Naive thymus-derived CD8-positive, alpha-beta T cell (primary cell): ENCODE measurements at places on chromosomes 6 and 20.

DNA sequence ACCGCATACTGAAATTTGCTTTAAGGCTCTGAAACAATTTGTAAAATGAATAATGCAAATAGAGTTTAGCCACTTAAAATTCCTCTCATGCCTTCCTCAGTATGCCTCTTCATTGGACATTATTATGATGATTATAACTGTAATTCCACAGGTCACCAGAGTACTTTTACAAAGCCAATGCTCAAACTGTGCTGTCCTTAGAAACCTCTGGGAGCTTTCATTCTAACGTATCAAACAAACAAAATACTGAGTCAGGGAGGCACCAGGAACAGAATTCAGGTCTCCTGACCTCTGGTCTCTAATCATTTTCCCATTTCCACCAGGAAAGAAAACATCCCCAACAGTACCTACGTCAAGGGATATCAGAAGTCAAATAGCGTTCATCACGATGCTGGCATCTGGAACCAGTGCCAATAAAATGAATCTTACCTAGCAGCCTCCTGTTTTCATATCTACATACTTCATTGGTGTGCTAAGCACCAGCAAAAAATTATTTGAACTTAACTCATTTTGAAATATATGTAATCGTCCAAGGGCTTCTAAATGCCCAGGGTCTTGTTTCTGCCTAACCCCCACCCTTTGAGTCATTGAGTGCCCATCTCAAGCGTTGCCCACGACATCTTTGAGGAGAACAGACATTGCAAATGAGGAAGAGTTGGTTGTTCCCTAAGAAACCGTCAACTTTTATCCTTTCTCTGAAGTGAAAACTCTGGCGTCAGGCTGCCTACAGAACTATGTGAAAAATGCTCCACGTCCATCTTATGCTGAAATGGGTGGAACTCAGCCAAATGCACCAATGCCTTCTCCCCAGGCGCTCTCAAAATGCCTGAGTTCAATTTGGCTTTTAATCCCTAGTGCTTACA lies 37.9 kb downstream of the NEDD9 start:
- no peaks in the 10 kb centered on the region for H3K27me3 ChIP-seq
- peaks cover 13% of the 10 kb centered on the region for H3K4me1 ChIP-seq
- no peak overlapping the region for H3K4me3 ChIP-seq

DNA sequence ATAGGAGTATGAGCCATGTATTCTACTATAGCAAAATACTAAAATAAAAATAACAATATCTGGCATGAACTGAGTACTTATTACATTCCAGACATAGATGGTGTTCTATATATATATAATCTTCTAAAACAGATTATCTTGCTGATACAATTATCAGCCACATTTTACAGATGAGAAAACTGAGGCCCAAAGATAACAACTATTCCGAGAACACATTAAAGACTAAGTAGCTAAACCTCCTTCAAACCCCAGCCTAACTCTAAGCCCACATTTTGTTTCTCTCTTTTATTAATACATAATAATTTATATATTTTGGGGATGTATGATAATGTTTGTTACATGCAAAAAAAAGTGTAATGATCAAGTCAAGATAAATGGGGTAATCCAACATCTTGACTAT lies 98.7 kb upstream of the RUNX2 start:
- peaks cover 4% of the 10 kb centered on the region for H3K36me3 ChIP-seq
- no peaks in the 10 kb centered on the region for H3K27me3 ChIP-seq
- H3K4me1 ChIP-seq, result no peaks in the 10 kb centered on the region
- no peak overlapping the region for H3K4me3 ChIP-seq
- no peak for DNase-seq
- H3K27ac ChIP-seq, result no peak overlapping the region

DNA sequence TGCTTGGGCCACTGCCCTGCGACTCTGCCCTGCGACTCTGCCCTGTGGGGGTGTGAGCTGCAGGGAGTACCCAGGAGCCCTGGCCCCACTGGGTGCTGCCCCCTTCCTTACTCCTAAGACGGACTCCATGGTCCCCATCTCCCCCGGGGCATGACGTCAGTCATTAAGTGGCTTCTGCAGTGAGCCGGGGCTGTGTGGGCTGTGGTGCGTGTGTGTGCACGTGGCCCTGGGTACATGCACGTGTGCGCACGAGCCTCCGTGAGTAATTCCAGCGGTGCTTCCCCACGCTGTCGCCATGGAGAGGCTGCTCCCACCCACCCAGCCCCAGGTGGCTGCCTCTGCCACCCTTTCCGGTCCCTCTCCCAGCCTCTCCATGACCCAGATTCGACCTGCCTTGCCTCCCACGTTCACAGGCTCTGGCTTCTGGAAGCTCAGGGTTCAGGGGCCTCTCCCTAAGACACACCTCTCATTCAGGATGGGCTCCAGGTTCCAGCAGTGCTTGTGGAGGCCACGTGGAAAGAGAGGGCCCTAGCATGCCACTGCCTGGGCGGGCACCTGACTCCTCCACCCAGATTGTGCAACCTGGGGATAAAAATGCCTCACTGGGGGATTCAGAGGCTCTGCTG lies 88.3 kb downstream of the DLGAP4 start:
- no peaks in the 10 kb centered on the region for H3K36me3 ChIP-seq
- H3K4me1 ChIP-seq, result no peaks in the 10 kb centered on the region
- no peak overlapping the region for H3K27ac ChIP-seq
- no peak overlapping the region for H3K4me3 ChIP-seq
- peaks cover 23% of the 10 kb centered on the region for H3K27me3 ChIP-seq

GRCh38 chr6:122322824-122323223 lies 76.6 kb upstream of the HSF2 start:
- no peaks in the 10 kb centered on the region for H3K36me3 ChIP-seq
- H3K27ac ChIP-seq, result peak overlapping the region; percentile 83
- peak overlapping the region; percentile 92 for H3K4me3 ChIP-seq
- no peaks in the 10 kb centered on the region for H3K27me3 ChIP-seq

- H3K27me3 ChIP-seq, result peaks cover 31% of the 10 kb centered on the region
- DNase-seq, result no peak
- no peaks in the 10 kb centered on the region for H3K4me1 ChIP-seq
These were observed 38.2 kb upstream of the NKX2-4 start for GRCh38 chr20:21435576-21435975.

DNA sequence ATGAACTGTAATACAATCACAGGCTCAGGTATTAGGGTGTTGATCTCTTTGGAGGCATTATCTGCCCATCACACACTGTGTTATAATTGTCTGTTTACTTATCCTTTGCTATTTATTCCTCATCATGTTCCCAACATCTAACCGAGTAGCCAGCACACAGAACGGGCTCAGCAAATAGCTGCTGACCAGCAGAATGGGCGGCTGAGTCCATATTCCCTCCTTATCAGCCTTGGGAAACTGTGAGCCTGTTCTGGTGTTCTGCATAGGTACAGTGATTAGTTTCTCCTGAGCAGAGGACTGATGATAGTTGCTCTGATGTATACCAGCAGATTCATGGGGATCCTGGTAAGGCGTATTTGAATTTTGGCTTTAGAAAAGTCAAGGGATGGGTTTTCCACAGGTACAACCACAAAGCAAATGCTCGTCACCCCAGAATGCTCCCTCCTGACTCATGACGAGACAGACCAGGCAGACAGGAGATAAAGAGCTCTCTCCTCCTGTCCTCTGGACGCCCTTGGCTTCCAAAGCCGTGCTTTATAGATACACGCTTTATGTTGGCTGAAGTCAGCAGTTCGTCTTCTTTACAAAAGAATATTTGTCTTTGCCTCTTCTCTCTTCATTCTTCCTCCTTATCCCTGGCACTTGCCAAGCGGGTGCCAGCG lies 166.7 kb downstream of the TTLL2 start:
- H3K27me3 ChIP-seq, result peaks cover 3% of the 10 kb centered on the region
- no peak overlapping the region for H3K4me3 ChIP-seq
- H3K27ac ChIP-seq, result no peak overlapping the region

- H3K27ac ChIP-seq, result no peak overlapping the region
- H3K4me1 ChIP-seq, result no peaks in the 10 kb centered on the region
- H3K36me3 ChIP-seq, result no peaks in the 10 kb centered on the region
- DNase-seq, result no peak
These were observed 7.1 kb downstream of the ELOVL2 start for GRCh38 chr6:11036977-11037430.

- peaks cover under 1% of the 10 kb centered on the region for H3K27me3 ChIP-seq
- H3K36me3 ChIP-seq, result no peaks in the 10 kb centered on the region
- H3K27ac ChIP-seq, result no peak overlapping the region
- no peaks in the 10 kb centered on the region for H3K4me1 ChIP-seq
These were observed 287.0 kb downstream of the CLIC5 start for GRCh38 chr6:45728674-45729073.

GRCh38 chr6:105402090-105402938 lies 568 bp downstream of the PREP start:
- DNase-seq, result peak; percentile 5
- H3K27me3 ChIP-seq, result peaks cover 3% of the 10 kb centered on the region
- peaks cover 59% of the 10 kb centered on the region for H3K4me1 ChIP-seq
- H3K4me3 ChIP-seq, result peak overlapping the region; percentile 79
- peak overlapping the region; percentile 60 for H3K27ac ChIP-seq

GRCh38 chr6:116580198-116580597 lies 8.9 kb downstream of the RWDD1 start:
- H3K36me3 ChIP-seq, result no peaks in the 10 kb centered on the region
- H3K27me3 ChIP-seq, result no peaks in the 10 kb centered on the region
- no peak overlapping the region for H3K4me3 ChIP-seq

DNA sequence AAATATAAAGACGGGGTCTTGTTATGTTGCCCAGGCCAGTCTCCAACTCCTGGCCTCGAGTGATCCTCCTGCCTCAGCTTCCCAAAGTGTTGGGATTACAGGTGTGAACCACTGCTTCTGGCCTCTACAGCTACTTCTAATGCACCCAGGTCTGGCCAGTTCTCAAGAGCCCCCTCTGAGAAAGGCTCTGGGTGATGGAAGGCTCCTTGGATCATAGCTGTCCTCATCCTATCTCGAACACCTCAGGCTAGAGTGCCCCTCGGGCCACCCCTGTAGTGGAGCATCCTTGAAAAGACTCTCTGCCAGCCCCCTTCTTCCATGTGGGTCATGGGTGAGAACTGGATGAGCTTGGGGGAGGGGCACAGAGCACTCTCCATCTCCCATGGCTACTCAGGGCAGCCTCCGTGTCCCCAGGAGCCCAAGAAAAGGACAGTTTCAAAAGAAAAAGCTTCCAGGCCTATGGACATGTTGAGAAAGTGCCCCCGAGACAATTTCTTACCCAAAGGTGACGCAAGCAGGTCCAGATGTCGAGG lies 714 bp upstream of the MYLK2 start:
- H3K27ac ChIP-seq, result no peak overlapping the region

DNA sequence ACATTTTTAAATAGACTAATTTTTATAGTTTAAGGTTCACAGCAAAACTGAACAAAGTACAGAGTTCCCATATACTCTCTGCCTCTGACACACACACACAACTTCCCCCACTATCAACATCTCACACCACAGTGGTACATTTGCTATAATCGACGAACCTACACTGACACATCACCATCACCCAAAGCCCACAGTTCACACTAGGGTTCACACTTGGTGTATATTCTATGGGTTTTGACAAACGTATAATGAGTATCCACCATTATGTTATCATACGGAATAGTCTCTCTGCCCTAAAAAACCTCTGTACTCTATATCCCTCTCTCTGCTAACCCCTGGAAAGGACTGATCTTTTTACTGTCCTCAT lies 15.6 kb downstream of the TMEM30A start:
- H3K4me1 ChIP-seq, result peaks cover 52% of the 10 kb centered on the region
- H3K27ac ChIP-seq, result peak overlapping the region; percentile 23
- no peak overlapping the region for H3K4me3 ChIP-seq
- no peaks in the 10 kb centered on the region for H3K27me3 ChIP-seq
- peaks cover 12% of the 10 kb centered on the region for H3K36me3 ChIP-seq

DNA sequence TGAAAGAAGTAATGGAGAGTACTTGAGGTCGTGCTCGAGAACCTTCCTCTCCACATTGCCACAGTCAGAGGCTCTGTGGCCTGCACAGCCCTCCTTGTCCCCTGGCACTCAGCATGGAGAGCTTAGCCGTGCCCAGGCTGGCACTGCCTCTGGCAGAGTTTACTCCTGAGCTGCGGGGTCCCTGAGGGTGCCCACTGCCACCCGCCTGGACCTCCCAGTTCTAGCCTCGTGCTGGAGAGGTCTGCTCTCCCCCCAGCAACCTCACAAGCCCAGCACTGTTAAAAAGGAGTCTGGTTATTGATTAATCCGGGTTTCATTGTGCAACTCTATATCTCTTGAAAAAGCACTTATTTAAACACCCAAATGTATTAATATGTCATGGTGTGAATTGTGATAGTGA lies 226.8 kb downstream of the TMEM242 start:
- peaks cover 49% of the 10 kb centered on the region for H3K4me1 ChIP-seq
- no peaks in the 10 kb centered on the region for H3K27me3 ChIP-seq
- no peaks in the 10 kb centered on the region for H3K36me3 ChIP-seq

DNA sequence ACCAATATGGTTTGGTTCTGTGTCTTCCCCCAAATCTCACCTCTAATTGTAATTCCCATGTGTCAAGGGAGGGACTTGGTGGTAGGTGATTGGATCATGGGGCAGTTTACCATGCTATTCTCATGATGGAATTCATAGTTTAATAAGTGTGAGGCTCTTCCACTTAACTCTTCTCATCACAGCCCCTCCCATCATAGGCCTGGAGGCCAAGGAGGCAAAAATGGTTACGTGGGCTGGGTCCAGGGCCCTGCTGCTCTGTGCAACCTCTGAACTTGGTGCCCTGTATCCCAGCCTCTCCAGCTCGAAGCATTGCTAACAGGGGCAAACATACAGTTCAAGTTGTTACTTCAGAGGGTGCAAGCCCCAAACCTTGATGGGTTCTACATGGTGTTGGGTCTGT lies 232.7 kb downstream of the ADGRG6 start:
- H3K27me3 ChIP-seq, result no peaks in the 10 kb centered on the region
- H3K27ac ChIP-seq, result no peak overlapping the region
- H3K4me1 ChIP-seq, result no peaks in the 10 kb centered on the region
- H3K36me3 ChIP-seq, result peaks cover 18% of the 10 kb centered on the region
- DNase-seq, result no peak
- no peak overlapping the region for H3K4me3 ChIP-seq

GRCh38 chr6:130944486-130944885 lies 117.3 kb downstream of the SMLR1 start:
- no peak overlapping the region for H3K27ac ChIP-seq
- no peak overlapping the region for H3K4me3 ChIP-seq
- H3K4me1 ChIP-seq, result no peaks in the 10 kb centered on the region
- H3K27me3 ChIP-seq, result no peaks in the 10 kb centered on the region
- no peaks in the 10 kb centered on the region for H3K36me3 ChIP-seq
- DNase-seq, result no peak

GRCh38 chr20:60752741-60753420 lies 499.2 kb upstream of the CDH4 start:
- H3K27me3 ChIP-seq, result peaks cover 9% of the 10 kb centered on the region
- no peak overlapping the region for H3K27ac ChIP-seq
- no peaks in the 10 kb centered on the region for H3K36me3 ChIP-seq
- no peak overlapping the region for H3K4me3 ChIP-seq
- DNase-seq, result no peak
- no peaks in the 10 kb centered on the region for H3K4me1 ChIP-seq
